ENCODE measurements at places on chromosomes 12 and 14. TPM values are rescaled to one million over a fixed set of nuclear protein-coding genes. Genes with fewer than 3 reads are reported as not detected.

PKP2 gene
- polyA plus RNA-seq = 0.17 TPM

KRT86 gene
- polyA plus RNA-seq = not detected

CD163 gene
- polyA plus RNA-seq = not detected

GCH1 gene
- polyA plus RNA-seq = 35.3 TPM

SNX6 gene
- polyA plus RNA-seq = 128 TPM

DNA sequence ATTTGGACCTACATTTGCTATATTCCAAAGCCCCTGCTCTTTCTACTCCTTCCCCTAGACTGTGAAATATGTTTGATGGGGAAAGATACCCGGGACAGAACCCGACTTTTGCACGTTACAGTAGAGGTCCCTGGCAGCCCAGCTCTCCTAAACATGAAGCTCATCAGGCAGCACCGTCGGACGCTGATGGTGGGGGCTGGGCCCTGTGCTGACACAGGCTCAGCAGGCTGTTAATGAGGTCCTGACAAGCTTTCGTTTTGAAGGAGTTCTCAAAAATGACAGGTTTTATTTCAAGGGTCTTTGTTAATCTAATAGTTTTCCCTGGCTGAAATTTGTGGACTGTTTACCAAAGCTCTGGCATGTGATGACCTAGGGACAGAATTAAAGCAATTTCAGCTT is 102.3 kb downstream of the SLC25A47 start:
- H3K4me3 ChIP-seq = no peak overlapping the region
- DNase-seq = no peak
- no peaks in the 10 kb centered on the region for H3K36me3 ChIP-seq
- no peaks in the 10 kb centered on the region for H3K27me3 ChIP-seq
- peaks cover 6% of the 10 kb centered on the region for H3K4me1 ChIP-seq

- no peak for DNase-seq
- no peaks in the 10 kb centered on the region for H3K27me3 ChIP-seq
- no peak overlapping the region for H3K4me3 ChIP-seq
- no peaks in the 10 kb centered on the region for H3K4me1 ChIP-seq
These were observed 120.4 kb downstream of the ANO6 start for GRCh38 chr12:45336331-45336730.

- H3K4me1 ChIP-seq = no peaks in the 10 kb centered on the region
- DNase-seq = no peak
- no peaks in the 10 kb centered on the region for H3K27me3 ChIP-seq
- no peaks in the 10 kb centered on the region for H3K36me3 ChIP-seq
These were observed 611.3 kb downstream of the ETNK1 start for GRCh38 chr12:23236066-23236780.

DNA sequence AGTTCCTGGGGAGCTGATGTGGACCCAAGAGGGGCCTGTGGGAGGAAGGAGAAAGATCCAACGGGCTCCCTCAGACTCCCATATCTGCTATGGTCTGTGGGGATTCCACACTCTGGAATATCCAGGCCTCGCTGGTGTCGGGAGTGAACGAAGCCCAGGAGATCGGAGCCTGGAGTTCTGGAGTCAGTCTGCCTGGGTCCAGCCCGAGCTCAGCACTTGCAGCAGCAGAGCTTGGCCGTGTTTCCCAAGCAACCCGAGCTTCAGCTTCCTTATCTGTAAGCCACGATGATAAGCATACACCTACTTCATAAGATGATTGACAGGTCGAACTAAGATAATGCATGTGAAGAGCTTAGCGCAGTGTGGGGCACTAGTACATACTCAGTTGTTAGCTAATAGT is 10.1 kb downstream of the LTBP2 start:
- H3K36me3 ChIP-seq = no peaks in the 10 kb centered on the region
- H3K4me3 ChIP-seq = no peak overlapping the region
- no peak for DNase-seq
- no peaks in the 10 kb centered on the region for H3K4me1 ChIP-seq

GRCh38 chr12:34033628-34034296 is 11.5 kb downstream of the ALG10 start:
- no peak overlapping the region for H3K27ac ChIP-seq
- H3K36me3 ChIP-seq = no peaks in the 10 kb centered on the region
- no peaks in the 10 kb centered on the region for H3K4me1 ChIP-seq
- H3K27me3 ChIP-seq = no peaks in the 10 kb centered on the region
- no peak overlapping the region for H3K4me3 ChIP-seq

DNA sequence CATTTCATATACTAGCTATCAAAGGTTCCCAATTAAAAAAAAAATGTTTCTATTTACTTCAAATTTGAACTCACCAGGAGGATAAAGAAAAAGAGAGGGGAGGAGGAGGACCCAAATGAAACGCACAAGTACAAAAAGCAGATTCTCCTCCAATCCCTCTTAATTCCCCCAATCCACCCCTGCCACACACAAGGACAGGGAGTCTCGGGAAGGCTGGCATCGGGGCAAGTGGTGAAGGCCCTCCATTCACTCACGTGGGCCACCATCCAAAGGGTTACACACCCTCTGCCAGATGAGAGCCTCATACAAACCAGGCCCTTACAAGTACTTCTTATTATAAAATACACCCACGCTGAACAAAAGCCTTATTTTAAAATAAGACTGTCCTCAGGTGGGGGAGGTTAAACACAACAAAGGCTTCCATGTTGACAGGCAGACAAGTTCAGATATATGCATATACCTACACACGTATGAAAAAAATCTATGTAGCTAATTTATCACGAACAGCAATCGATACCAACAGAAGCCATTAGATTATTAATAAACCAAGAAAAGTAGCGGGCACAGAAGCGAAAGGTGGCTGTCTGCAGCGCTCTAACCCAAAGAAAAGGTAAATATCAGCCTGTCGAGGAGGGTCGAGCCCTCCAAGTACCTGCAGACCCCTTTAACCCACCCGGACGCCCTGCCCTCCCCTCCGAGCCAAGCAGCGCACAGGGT is 1.5 kb downstream of the ATP2B1 start:
- no peaks in the 10 kb centered on the region for H3K36me3 ChIP-seq
- peaks cover 48% of the 10 kb centered on the region for H3K4me1 ChIP-seq
- H3K27ac ChIP-seq = peak overlapping the region; percentile 97
- H3K4me3 ChIP-seq = peak overlapping the region; percentile 78
- DNase-seq = peak; percentile 28

DNA sequence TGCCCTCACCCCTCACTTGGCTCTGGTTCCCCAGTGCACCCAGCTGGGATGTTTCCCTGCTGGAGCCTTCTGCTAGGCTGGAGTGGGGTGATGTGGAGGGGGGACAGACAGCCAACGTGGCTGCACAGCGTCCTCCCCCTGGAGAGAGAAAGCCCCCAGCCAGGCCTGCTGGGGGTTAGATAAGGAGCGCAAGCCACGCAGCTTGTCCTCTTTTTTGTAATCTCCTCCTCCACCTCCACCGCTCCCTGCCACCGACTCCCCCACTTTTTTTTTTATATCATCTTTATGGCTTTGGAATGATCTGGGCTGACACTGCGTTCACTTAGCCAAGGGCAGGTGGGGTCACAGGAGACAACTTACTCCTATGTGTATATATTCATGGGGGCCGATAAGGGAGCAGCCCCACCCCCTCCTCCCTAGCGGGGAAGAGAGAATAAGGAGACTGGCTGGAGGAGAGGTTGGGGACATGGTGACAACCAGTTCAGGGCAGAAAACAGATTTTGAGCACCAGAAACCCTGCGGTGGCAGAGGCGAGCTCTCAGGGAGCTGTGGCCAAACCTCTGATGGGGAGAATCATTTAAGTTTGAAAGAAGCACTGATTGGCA is 169.9 kb upstream of the LHX5 start:
- H3K4me3 ChIP-seq = no peak overlapping the region
- no peaks in the 10 kb centered on the region for H3K27me3 ChIP-seq
- no peak for DNase-seq
- no peak overlapping the region for H3K27ac ChIP-seq

DNA sequence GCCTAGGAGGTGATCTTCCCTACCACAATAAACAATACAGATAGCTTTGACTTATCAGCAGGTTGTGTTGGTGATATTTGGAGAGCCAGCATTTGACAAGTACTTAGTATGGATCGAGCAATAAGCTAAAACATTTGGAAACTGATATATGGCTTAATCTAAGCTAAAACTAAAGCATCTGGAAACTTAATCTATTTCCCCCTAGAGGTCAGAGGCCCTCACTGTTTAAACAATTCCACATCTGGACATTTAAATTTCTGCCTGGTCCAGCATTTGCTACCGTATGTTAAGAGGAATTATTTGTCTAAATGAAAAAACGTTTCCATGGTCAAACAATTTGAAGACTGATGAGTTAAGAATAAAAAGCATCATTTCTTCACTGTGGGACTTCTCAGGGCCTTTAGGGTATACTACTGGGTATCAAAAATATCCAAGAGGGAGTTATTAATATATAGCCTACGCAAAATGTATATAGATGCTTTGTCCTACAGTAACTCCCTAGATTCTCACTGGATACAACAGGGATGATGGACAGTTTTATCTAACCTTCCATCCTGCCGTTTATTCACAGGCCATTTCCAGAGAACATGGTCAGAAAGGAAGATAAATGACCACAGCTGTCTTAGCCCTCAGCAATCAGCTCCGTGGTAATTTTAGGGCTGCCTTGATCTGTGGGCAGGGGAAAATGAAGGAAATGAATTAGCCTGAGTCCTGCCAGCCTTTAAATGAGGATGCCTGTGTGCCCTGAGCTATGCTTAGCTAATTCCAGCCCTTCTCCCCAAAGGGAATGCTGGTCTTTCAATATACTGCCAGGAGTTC is 135.4 kb upstream of the NUDT4 start:
- H3K4me3 ChIP-seq = no peak overlapping the region
- H3K27ac ChIP-seq = no peak overlapping the region
- no peaks in the 10 kb centered on the region for H3K36me3 ChIP-seq
- no peak for DNase-seq

DNA sequence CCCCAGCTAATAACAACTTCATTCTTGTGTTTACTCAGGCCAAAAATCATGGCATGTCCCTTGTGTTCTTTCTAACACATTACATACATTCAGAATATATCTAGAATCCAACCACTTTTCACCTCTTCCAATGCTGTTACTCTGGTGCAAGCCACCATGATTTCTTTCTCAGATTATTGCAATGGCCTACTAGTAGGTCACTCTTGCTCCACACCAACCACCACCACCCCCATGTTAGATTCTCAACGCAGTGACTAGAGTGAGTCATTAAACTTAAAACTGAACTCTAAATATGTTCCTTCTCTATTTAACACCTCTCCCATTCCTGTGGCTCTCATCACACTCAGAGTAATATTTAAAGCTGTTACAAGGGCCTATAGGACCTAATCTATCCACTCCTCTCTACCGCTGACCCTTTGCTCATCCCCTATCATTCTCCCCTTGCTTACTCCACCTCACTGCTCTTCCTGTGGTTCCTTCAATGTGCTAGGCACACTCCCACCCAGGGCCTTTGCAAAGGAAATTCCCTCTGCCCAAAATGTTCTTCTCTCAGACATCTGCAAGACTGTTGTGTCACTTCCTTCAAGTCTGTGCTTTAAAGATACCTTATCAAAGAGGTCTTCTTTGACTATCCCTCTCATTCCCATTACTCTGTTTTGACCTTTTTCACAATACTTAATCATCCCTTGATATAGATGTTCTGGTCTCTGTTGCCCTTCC is 6.6 kb downstream of the RTN1 start:
- no peak overlapping the region for H3K27ac ChIP-seq
- no peaks in the 10 kb centered on the region for H3K4me1 ChIP-seq
- no peak for DNase-seq
- H3K36me3 ChIP-seq = no peaks in the 10 kb centered on the region
- H3K4me3 ChIP-seq = no peak overlapping the region
- peaks cover 8% of the 10 kb centered on the region for H3K27me3 ChIP-seq

DNA sequence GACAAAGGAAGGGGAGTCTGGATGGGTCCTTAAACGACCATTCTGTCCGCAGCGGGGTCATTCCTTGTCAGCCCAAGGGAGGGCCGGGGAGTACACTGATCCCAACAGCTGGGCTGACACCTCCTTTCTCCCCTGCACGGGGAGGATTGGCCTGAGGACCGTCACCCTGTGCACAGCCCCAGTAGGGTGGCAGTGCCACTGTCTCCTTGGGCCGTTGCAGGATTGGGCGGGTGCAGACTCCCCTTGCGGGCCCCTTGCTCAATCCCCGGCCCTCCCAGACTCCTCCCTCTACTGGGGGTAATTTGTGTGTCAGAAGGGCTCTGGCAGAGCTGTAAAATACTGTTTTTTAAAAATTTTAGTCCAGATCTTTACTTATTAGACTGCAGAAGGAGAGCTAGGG is 12.6 kb upstream of the AMN start:
- no peaks in the 10 kb centered on the region for H3K36me3 ChIP-seq
- no peaks in the 10 kb centered on the region for H3K27me3 ChIP-seq
- no peak for DNase-seq
- H3K4me1 ChIP-seq = no peaks in the 10 kb centered on the region
- no peak overlapping the region for H3K27ac ChIP-seq
- H3K4me3 ChIP-seq = no peak overlapping the region

DNA sequence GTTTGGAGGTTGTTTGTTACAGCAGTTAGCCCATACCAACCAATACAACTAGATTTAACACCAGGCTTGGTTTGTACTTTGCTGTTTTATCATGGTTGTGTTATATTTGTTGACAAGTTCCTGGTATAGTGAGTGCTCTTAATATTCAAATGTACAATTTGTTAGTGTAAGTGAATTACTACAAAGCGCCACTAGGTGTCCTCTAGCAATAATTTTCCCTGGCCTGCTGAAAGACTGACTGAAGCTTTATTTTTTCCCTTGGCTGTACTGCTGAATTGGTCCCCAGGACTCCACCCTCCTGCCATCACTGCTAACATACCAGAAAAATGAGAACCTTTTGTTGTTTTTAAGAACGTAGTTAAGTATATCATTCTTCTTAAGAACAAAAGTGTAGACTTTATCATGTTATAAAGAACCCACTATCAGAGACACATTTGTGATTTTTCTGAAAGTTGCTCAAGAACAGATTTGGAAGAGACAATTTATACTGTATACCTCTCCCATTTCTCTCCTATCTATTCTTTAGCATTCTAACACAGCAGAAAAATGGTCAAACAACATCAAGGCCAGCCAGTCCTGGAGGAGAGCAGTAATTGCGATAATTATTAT is 75.3 kb upstream of the FAR2 start:
- H3K36me3 ChIP-seq = no peaks in the 10 kb centered on the region
- no peak overlapping the region for H3K4me3 ChIP-seq
- no peaks in the 10 kb centered on the region for H3K4me1 ChIP-seq
- no peaks in the 10 kb centered on the region for H3K27me3 ChIP-seq
- no peak for DNase-seq
- no peak overlapping the region for H3K27ac ChIP-seq

- H3K27me3 ChIP-seq = no peaks in the 10 kb centered on the region
- H3K4me1 ChIP-seq = peaks cover 23% of the 10 kb centered on the region
- H3K27ac ChIP-seq = peak overlapping the region; percentile 69
- DNase-seq = peak; percentile 94
These were observed 13.0 kb upstream of the UBC start for GRCh38 chr12:124927201-124928094.

- no peaks in the 10 kb centered on the region for H3K27me3 ChIP-seq
- H3K27ac ChIP-seq = no peak overlapping the region
- no peak for DNase-seq
- H3K4me1 ChIP-seq = no peaks in the 10 kb centered on the region
- H3K36me3 ChIP-seq = no peaks in the 10 kb centered on the region
- H3K4me3 ChIP-seq = no peak overlapping the region
These were observed 124.3 kb upstream of the EGLN3 start for GRCh38 chr14:34075042-34075744.

Measured in CD8-positive, alpha-beta memory T cell (primary cell).